Dermis blood vessel endothelial cell (primary cell): ENCODE measurements at places on chromosomes 4 and X. TPM values are rescaled to one million over a fixed set of nuclear protein-coding genes. Genes with fewer than 3 reads are reported as not detected.

DNA sequence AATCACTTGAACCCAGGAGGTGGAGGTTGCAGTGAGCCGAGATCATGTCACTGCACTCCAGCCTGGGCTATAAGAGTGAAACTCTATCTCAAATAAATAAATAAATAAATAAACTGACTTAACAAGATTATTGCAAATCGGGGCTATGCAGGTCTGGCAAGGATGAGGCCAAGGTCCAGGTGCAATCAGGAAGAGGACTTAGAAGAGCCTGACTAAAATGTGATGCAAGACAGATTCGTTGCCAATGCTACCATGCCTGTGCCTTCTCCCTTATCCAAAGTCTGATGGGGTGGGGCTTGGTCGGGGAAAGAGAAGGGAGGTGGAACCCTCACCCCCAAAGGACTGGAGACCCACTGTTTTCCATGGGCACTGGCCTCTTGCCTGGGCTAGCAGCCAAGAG, 14.7 kb downstream of the ZCCHC13 start:
- no peak for DNase-seq

FRMPD3 gene
- total RNA-seq: not detected in 2 replicates

DNA sequence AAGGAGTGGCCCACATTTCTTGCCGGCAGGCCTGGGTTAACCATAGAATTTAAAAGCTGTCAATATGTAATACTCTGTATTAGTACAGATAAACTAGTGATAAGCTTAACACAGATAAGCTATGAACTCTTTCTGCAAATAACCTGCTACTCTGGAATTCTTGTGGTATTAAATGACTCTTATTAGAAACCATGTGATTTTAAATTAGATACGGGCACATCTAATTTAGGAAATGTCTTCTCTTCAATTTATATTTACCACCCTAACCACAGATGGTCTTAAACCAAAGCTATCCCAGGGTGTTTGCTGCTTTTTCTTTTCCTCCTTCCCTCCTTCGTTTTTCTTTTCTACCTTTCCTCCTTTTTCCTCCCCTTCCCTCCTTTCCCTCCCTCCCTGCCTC, 4.9 kb downstream of the GNRHR start:
- DNase-seq: no peak

- DNase-seq: no peak
Measured at GRCh38 chr4:23973308-23973855, 83.5 kb upstream of the PPARGC1A start.

RAI2 gene
- 2.2 and 2.4 TPM in 2 replicates for total RNA-seq

GRCh38 chr4:21976166-21976565, 27.6 kb upstream of the KCNIP4 start:
- no peak for DNase-seq

DNA sequence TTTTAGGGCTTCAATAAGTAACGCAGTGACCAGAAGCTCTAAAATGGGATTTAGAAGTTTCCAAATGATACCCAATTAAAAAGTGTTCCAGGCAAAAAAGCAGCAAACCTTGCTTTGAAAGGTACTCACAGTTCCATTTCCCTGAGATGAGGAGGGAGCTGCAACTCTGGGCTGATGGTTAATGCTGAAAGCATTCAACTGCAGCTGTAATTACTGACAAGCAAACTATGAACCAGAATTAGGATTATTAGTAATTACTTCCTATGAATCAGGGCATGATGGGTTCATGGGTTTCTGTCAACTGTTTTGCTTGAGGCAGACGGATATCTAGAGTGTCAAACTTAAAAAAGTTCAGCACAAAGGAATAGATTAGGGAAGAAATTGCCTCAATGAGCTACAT, 357.4 kb downstream of the STIM2 start:
- DNase-seq: no peak

YIPF7 gene
- not detected in 2 replicates for total RNA-seq

DNA sequence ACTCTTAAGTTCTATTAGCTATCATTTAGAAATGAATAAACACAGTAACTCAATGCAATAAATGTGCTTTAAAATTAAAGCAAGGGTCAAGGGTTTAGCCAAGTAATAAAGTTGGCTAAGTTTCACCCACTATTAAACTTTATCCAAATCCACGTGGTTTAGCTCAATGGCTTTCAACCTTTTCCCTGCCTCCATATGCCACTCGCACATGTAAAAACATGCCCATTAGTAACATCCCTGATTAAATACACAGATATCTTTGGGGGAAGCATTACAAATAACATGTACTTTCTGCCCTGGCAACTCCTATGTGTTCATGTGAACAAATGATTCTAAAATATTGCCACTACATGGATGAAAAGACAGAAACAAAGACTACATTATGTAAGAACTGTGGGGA, 130.8 kb downstream of the ZAR1 start:
- DNase-seq: no peak

- no peak for DNase-seq
Measured at GRCh38 chr4:82611527-82611926, 49.7 kb upstream of the TMEM150C start.

IRF2 gene
- 27.4 and 31.8 TPM in 2 replicates for total RNA-seq

GRCh38 chrX:53324803-53325202, 43.4 kb upstream of the IQSEC2 start:
- no peak for DNase-seq

DNA sequence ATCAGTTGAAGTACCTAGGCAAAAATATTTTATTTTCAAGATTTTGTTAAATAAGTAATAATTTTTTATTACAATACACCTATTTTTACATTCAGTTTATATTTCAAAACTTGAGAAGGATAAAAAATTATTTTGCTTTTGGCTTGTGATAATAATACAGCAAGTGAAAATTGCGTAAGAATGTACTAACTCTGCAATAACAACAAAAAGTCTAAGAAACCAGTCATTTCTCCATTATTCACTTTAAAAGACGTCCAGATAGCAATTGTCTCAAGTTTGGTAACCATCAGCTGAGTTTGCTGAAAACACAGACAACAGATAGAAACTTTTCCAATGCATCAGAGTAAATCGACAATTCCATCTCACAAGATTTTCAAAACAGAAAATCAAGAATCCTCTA, 12.1 kb downstream of the CXCL8 start:
- no peak for DNase-seq
